ENCODE measurements at places on chromosomes 11 and 22.
A peak's percentile ranks its signal among the peaks of the same experiment; 100 is the strongest.

DNA sequence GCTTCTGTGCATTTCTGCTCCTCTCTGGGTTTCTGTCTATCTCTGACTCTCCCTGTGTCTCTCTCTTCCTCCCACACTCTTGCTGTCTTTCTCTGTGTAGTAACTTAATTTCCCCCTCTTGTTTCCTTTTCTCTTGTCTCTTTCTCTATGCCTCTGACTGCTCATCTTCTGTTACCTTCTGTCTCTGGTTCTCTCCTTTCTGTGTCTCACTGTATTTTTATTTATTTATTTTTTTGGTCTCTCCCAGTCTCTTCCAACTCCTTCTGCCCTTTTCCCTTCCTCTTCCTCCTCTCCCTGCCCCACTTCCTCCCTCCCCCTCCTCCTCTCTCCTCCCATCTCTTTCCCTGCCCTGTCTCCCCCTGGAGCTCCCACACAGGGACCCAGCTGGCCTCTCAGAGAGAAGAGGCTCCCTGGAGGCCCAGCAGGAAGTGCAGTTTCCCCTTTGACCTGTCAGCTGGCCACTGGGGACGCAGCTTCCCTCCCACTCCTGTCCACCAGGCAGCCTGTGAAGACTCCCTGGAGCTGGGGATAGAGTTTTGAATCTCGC, 38.3 kb upstream of the MYH9 start:
- DNase-seq, result peak; percentile 55

GRCh38 chr11:28133146-28133545, 25.0 kb downstream of the METTL15 start:
- DNase-seq, result peak; percentile 44

DNA sequence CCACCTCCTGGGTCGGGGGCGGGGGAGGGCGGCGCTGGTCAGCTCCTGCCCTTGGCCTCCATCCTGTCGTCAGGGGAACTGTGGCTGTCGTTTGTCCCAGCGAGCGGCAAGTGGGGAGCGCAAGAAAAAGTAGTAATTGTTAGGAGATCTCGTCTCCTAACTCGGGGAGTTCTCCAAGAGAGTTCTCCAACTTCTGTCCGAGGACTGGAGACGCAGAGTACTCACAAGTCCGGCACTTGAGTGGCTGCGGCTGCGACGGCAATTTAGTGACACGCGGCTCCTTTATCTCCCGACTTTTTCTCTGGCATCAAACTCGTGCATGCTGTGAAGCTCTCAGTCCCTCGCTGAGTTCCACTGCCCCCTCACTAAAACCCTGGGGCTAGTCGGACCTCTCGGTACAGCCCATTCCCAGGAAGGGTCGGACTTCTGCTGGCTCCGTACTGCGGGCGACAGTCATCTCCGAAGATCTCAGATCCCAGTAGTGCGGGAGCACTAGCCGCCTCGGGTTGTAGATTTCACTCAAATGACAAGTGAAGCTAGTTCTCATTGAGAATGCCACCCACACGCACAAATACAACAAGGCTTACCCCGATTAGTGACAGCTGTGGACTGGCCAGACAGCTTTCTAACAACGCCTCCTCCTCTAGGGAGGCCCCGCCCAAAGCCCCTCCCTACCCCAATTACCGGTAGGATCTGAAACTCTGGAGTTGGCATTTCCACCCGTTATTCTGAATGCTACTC, at the start of gene PGR:
PGR (minus strand) TSS at position 611 of the 741 bp plus-strand sequence. CDS start 743 bp downstream, outside the sequence.
- no peak for DNase-seq

DNA sequence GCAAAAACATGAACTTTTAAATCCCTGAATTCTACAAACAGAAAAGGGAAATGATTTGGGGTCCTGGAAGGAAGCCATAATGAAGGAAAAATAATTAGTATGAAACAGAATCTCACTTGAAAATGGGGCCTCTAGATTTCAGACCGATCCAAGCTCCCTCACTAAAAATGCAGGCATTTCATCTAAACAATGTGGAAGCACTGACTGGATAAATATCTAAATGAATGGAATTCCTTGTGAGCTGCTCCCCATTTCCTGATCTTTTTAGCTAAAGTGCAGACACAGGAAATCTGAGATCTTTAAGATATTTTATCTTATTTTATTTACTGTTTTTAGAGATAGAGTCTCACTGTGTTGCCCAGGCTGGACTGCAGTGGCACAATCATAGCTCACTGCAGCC, 1255.8 kb downstream of the LRRC4C start:
- no peak for DNase-seq

Measured in cardiac fibroblast (primary cell).